ENCODE measurements at places on chromosomes 7 and 10.

DNA sequence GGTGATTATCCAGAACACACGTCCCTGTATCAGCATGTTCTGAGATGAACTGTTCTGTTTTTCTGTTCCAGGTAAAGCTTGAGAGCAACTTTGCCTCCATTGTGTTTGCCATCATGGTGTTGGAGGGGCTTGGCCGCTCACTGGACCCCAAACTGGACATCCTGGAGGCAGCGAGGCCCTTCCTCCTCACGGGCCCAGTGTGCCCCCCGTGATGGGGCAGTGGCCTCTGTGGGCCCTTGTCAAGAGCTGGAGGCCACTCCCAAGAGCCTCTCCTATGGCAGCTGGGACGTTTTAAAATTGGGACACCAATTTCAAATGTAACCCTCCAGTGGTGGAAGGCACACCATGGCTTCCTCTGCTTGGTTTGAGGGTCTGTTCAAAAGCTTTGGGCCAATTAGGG lies 1.9 kb upstream of the NDUFB2 start:
- DNase-seq, result no peak

GRCh38 chr7:140175221-140176121 lies 1.3 kb downstream of the KDM7A start:
- DNase-seq, result peak; percentile 96

- no peak for DNase-seq
These were observed 102.6 kb downstream of the CCNY start for GRCh38 chr10:35438718-35439571.

DNA sequence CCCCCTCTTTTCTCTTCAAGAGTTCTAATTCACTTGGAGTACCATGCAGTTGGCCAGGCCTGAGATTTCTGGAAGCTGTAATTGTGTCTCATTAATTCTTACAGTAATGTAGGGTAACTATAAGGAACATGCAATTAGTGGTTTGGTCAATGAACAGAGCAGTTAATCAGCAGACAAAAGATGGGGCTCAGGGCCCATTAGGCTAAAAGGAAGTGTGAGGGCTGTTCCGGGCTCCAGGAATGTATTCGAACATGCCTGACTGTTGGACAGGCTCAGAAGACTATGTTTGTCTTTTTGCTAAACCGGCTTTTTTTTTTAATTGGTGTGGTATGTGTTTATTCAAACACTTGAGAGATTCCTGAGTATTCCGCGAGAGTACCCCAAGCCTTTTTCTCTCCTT lies 42.5 kb upstream of the FZD8 start:
- no peak for DNase-seq

DNA sequence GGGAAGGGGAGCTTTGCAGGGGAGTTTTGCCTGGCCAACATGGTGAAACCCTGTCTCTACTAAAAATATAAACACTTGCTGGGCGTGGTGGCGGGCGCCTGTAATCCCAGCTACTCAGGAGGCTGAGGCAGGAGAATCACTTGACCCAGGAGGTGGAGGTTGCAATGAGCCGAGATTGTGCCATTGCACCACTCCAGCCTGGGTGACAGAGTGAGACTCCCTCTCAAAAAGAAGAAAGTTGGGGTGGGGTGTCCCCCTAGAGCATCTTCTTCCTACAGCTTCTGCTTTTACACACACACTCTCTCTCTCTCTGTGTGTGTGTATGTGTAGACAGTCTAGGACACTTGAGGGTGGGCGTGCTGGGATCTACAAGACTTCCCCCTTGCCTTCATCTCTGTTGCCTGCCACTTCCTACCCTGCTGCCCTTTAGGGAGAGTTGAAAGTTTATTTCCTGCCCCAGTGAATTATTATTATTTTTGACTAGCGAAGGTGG lies 21.7 kb downstream of the PLAU start:
- no peak for DNase-seq

DNA sequence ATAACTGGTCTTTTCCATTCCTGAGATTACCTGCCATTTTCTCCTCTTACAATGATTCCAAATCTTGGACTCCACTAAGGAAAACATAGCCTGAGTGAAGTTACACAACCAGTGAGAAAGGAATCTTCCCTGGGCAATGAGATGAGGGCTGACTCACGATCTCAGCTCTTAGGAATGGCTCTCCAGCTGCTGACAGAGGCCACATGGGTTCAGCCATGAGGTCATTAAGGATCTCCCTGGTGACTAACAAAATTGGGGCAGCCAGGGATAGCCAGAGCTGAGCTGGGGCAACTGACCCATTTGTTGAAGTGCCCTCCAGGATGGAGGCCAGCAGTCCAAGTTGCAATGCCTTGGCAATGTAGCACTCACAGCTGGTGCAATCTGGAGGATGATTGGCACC lies 78.7 kb upstream of the MKLN1 start:
- peak; percentile 97 for DNase-seq

DNA sequence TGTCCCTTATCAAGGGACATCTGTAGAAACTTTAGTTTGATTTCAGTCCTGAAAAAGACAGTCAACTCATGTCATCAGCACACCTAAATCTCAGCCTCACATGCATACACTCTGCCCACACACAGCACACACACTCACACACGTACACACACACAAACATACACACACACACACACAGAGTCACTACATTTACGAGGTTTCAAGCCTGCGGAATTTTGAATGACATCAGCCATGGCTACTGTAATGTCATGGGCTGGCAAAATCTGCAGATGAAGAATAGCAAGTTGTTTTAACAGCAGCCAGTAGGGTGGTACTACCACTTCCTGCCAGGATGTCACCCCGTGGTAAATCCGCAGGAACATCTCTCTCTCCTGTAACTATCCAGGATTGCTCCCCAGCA lies 37.1 kb upstream of the EZH2 start:
- no peak for DNase-seq

GRCh38 chr10:56346845-56347415 lies 14.1 kb downstream of the ZWINT start:
- DNase-seq, result no peak

- DNase-seq, result peak; percentile 66
These were observed 61.0 kb downstream of the MPP7 start for GRCh38 chr10:28241741-28242399.

- DNase-seq, result no peak
These were observed 4.5 kb downstream of the SAP25 start for GRCh38 chr7:100568896-100569844.

- DNase-seq, result no peak
These were observed 161.2 kb downstream of the PCLO start for GRCh38 chr7:83001362-83002040.

- no peak for DNase-seq
These were observed 10.7 kb upstream of the POT1 start for GRCh38 chr7:124940306-124940705.

DNA sequence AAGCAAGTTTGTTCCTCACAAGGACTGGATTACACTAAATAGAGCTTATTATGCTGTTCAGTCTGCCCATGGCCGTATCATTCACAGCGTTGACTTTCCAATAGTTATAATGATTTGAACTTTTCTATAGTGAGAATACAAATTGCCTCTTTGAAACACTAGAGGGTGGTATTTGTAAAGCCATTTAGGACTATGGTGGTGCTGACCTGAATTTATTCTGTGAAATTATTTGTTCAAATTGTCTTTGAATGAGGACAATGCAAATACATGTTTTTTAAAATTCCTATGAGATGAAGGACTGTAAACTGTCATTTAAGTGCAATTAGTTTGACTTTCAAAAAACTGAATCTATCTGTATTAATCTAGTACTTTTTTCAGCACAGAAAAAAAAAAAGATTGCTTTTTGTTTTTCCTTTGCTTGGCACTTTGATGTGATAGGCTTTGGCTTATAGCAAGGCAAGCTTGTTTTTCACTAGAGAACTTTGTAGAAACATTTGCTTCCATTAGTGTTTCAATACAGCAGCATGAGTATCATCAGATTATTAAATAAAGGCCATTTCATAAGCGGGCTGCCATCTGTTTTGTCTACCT lies 122.7 kb upstream of the TMEM229A start:
- DNase-seq, result peak; percentile 27

DNA sequence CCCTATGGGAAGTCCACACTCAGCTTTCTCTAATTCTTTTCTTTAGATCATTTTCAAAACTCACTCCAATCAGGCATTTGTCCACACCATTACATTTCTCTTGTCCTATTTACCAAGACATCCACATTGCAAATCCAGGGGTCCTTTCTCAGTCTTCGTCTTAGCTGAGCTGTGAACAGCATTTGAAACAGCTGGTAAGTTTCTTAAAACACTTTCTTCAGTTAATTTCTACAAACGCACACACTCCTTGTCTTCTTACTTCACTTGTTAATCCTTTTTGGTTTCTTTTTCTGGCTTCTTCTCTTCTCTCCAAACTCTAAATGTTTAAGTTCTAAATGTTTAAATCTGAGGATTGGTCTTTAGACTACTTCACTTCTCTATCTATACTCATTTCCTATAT lies 769.3 kb downstream of the PHTF2 start:
- no peak for DNase-seq

- no peak for DNase-seq
These were observed 56.7 kb upstream of the SEPHS1 start for GRCh38 chr10:13404791-13405190.

GRCh38 chr7:138825049-138825721 lies 27.2 kb upstream of the ATP6V0A4 start:
- no peak for DNase-seq

DNA sequence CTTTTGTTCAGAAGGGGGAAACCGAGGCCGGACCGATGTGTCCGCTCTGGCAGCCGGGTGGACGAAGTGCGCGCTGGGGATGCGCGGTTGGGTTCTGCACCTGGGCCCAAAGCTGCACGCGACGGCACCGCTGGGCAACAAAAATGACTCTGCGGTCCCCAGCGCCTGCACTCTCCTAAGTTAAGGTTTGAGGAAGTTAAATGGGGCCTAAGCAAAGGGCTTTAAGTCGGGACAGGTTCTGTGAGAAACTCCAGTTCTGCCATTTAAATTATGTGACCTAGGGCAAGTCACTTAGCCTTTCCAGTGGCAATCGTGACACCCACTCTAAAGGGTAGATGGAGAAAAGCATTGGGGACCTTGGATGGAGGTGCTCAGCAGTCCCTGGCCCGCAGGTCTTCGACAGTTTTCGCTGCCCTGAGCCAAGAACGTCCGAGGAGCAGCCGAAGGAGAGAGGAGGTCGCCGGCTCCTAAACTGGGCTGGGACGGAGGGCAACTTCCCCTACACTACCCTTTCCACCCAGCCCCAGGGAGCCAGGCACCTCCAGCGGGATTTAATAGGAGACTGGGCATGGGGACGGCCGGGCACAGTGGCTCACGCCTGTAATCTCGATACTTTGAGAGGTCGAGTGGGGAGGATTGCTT lies 534 bp upstream of the ACBD5 start:
- no peak for DNase-seq

GRCh38 chr10:115335366-115335765 lies 242.2 kb downstream of the ATRNL1 start:
- DNase-seq, result no peak

DNA sequence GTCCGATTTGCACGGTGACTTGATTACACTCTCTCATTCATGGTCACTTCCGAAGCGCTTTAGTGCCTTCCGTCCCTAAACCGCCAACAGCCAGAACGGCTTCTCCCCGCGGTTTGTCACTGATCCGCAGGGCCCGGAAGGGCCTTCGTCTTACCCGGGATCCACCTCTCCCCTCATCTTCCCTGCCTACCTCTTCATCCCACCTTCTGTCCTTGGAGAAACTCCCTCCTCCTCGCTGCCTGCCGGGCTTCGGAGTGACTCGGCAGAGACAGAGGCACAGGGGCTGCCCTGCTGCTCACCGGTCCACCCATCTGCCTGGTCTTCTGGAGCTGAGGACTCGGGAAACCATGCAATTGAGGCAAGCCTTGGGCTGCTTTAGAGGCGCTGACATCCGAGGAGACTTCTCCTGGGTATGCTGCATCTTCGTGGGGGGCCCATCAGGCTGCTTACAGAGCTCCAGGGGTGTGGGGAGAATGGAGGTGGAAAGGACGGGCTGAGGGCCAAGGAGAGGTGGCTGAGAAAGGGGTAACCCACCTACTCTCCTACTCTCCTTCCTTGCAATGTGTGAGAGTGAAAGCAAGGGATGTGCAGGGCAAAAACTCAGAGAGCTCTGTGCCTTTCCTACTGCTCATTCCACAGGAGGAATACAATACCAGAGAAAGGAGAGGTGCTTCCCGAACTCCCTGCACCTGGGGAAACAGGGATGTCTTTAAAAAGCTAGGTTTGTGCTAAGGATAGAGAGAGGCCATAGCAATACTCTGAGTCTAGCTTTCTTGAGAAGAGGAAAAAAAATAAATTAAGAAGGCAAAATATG lies 1.0 kb upstream of the HOXA11 start:
- DNase-seq, result no peak

GRCh38 chr7:26397332-26397731 lies 105.7 kb downstream of the SNX10 start:
- DNase-seq, result no peak

GRCh38 chr7:23469150-23469960 lies 936 bp downstream of the IGF2BP3 start:
- no peak for DNase-seq

DNA sequence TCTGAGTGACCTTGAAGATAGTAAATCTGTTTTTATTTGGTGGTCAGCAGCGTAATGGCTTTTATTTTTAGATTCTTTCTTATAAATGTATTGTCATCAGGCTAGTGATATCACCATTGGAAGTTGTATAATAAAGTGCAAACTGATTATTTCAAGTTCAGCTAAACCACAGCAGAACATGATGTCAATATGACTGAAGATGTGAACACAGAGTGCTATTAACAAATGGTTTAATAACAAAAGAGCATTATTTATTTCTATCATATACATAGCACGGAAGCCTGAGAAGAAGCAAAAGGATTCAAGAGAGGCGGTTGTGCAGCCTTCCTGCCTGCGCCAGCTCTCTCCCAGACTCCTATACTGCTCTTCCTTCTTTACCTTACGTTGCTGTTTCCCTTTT lies 142.7 kb downstream of the SDK1 start:
- DNase-seq, result no peak

DNA sequence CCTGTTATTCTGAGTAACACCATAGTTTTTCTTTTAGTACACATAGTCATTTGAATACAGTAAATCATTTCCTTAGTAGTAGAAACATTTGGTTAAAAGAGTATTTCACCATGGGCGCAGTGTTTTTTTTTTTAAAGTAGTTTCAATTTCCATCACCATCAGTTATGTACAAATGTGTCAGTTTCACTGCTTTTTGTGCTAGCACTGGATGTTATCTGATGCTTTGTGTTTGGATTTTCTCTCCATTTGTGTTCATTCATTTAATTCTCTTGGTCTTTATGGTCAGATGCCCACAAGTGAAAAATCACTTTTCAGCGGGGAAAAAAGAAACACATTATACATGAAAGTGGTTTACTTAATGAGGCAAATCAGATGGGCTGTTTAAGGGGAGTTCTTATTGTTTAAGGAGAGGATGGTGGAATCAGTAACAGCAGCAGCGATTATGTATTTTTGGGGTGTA lies 16.0 kb upstream of the HK1 start:
- no peak for DNase-seq

GRCh38 chr7:74173074-74173473 lies 1.1 kb upstream of the EIF4H start:
- no peak for DNase-seq

DNA sequence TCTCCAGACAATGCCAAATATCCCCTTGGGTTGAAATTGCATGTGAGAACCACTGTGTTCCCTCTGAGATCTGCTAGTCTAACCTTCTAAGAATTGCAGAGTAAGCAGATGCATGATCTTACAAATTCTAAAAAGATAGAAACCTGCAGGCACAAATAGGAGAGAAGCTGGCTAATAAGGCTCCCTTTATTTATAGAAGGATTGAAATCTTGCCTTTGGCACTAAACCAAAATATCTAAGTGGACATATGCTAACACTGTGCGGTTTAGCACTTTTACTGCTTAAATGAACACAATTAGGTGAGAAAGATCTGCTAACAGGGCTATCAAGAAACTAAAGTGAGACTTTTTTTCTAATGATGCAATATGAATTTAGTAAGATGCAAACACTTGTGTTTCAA lies 225.5 kb downstream of the DOCK4 start:
- no peak for DNase-seq

GRCh38 chr10:69407621-69408301 lies 9.0 kb downstream of the TACR2 start:
- DNase-seq, result no peak
